ENCODE measurements at places on chromosomes 4 and X. TPM values are rescaled to one million over a fixed set of nuclear protein-coding genes. Genes with fewer than 3 reads are reported as not detected.

GRCh38 chr4:95183656-95184408 is 364.9 kb downstream of the UNC5C start:
- H3K27ac ChIP-seq: no peak overlapping the region
- H3K27me3 ChIP-seq: no peaks in the 10 kb centered on the region
- H3K36me3 ChIP-seq: no peaks in the 10 kb centered on the region
- no peak overlapping the region for H3K4me3 ChIP-seq
- DNase-seq: no peak

XKRX gene
- total RNA-seq: 8.8 TPM

CFP gene
- total RNA-seq: 23.6 TPM

GRCh38 chrX:41241962-41242361 is 92.0 kb upstream of the DDX3X start:
- no peaks in the 10 kb centered on the region for H3K36me3 ChIP-seq
- no peak overlapping the region for H3K27ac ChIP-seq
- no peaks in the 10 kb centered on the region for H3K4me1 ChIP-seq
- no peak overlapping the region for H3K4me3 ChIP-seq
- H3K27me3 ChIP-seq: peaks cover 22% of the 10 kb centered on the region
- no peak for DNase-seq

DNA sequence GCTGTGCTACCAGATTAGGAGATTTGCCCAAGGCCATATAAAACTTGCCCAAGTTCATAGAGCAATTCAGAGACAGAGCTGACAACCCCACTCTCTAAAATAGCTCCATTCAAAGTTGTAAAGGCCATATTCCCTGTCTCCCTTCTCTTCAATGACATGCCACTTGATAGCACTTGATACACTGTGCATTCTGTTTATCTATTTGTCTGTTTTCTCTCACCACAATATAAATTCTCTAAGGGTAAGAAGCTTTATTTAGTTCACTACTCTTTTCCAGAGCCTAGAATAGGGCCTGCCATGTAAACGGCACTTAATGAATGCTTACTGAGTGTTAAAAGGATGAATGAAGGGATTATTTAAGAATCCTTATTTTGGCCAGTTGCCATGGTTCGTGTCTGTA is 24.1 kb upstream of the MAP9 start:
- H3K36me3 ChIP-seq: no peaks in the 10 kb centered on the region
- H3K27ac ChIP-seq: no peak overlapping the region
- no peak overlapping the region for H3K4me3 ChIP-seq
- H3K4me1 ChIP-seq: no peaks in the 10 kb centered on the region

Data from lung (tissue), 17 donors.